ENCODE measurements at places on chromosomes 5 and 9. TPM values are rescaled to one million over a fixed set of nuclear protein-coding genes. Genes with fewer than 3 reads are reported as not detected.

Gene GM2A
- 39.8 TPM for total RNA-seq

- peak; percentile 89 for DNase-seq
These were observed 14.8 kb downstream of the NCS1 start for GRCh38 chr9:130186839-130187522.

DNA sequence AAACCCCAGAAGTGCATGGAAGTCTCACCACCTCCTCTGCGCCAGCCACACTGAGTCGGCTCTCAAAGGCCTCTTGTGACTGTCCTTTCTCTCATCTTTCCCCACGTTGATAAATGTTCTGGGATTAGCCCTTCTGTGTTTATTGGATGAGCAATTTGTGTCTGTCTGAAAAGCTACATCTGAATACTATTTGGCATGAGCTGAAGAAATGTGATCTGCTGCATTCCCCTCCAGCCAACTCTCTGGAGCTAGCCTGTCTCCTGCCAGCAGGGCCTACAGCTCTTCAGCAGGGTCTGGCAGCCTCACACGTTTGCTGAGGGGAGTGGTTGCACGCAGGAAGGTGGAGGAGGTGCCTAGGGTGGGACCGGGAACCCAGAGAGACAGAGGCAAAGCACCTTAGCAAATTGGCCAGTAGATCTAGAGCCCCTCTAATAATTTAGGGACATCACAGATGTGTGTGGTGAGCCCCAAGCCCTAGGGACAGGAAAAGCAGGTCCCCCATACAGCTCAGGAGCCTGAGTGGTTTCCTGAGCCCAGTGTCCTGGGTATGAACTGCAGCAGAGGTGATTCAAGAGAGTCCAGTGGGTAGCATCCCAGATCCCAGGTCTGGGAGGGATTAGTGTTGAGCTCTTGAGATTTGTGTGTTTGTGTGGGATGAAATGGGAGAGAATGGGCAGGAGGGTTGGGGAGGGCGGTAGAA, 20.5 kb upstream of the B4GALT1 start:
- DNase-seq, result no peak

DNA sequence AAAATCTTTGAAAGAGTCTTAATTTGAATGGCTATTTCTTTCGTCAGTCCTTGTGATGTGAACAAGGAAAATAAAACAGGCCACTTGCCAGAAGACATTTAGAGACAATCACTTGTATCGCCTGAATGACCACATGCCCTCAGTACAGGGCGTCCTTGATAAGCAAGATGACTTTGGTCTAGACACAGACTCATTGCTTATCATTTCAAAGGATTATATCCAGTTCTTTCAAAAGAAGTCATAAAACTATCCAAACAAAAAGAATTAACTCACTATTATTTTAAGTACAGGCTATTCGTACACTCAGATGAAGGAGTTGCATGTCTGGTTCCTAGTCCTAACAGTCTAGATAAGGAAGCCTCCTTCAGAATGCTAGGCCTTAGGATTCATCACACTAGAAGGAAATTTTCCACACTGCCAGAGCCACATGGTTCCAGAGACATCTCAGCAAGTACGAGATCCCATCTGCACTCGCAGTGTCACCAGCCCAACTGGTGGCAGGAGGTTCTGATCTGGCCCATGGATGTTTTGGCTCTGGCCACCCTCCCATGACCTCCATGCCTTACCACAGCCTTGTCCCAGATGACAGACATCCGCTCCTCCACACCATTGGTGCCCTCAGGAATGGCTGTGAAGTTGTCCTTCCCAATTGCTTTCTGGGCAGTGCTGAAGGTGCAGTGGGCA, 109.6 kb downstream of the DPYSL3 start:
- no peak for DNase-seq

GRCh38 chr5:138945421-138946240, 70.5 kb upstream of the LRRTM2 start:
- DNase-seq, result no peak

DNA sequence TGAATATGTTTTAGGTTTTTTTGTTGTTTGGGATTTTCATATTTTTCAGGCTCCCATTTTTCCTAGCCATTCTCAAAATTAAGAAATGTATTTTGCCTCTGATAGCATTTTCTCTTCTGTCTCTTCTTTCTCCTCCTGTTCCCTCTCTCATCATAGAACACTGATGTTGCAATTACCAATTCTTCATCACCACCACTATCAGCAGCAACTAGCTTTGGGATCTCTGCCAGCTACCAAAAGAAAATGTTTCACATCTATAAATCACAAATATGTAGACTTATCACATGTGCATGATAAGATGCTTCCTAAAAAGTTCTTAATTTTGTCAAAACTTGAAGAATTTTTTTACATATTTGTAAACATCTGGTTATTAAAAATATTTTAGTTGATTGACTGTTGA, 887.1 kb downstream of the MAT2B start:
- no peak for DNase-seq

Gene F2RL1
- 162 TPM for total RNA-seq

DNA sequence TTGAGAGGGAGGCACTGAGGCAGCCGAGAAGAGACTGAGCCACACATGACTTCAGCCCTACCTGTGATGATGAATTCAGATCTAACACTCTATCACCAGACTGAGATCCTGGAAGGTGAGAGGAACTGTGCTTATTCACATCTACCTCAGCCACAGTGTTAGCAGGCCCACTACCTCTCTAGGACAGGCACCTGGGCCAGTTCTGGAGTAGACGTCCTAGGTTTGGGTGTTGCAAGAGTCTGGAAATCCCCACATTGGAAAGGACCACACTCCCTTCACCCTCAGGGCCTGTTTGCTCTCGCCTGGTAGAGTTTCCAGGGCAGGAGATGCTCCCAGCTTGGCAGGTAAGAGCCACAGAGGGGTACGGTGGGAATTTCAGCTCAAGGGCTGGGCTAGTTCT, 113.8 kb upstream of the CCL21 start:
- no peak for DNase-seq

- DNase-seq, result no peak
These were observed 268.6 kb downstream of the TRPM3 start for GRCh38 chr9:70852711-70853240.

- no peak for DNase-seq
These were observed 55.7 kb downstream of the VCAN start for GRCh38 chr5:83527221-83527620.

- DNase-seq, result no peak
These were observed 123.3 kb upstream of the SLC12A2 start for GRCh38 chr5:127960270-127960691.

- no peak for DNase-seq
These were observed 586.2 kb upstream of the ADAMTS16 start for GRCh38 chr5:4553978-4554377.

DNA sequence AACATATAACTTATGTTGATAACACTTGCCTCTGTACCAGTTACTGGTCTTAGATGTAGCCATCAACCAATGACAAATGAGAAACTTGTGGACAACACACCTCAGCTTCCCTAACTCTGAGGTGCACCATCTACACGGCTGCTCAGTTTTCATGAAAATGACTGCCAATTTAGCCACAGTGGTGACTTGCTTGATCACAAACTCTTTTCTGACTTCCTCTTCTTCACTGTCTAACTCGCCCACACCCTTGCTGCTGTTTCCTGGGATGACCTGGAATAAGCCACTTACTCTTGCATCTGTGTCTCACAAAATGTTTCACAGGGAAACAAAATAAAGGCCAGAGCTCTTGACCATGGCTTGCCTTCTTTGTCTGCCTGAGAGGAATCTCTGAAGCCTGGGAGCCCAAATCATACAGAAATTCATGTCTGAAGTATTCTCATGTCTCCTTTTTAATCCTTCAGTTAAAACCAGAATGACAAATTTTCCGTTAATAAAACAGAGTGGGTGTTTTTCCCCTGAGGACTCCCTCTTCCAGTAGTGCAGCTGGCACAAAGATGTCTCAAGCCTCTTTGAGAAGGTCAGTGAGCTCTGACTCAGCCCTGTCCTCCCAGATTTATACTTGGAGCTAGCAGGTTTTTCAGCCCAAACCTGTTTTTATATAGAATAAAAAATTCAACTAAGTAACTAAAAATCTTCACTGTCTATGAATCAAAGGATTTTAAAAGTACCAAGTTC, 126.5 kb upstream of the PAM start:
- DNase-seq, result no peak

Gene CYLC2
- total RNA-seq, result not detected

GRCh38 chr5:144089401-144090021, 80.9 kb downstream of the YIPF5 start:
- no peak for DNase-seq

Gene KCNMB1
- not detected for total RNA-seq

- no peak for DNase-seq
These were observed 9.4 kb downstream of the TRAF1 start for GRCh38 chr9:120916991-120917880.

DNA sequence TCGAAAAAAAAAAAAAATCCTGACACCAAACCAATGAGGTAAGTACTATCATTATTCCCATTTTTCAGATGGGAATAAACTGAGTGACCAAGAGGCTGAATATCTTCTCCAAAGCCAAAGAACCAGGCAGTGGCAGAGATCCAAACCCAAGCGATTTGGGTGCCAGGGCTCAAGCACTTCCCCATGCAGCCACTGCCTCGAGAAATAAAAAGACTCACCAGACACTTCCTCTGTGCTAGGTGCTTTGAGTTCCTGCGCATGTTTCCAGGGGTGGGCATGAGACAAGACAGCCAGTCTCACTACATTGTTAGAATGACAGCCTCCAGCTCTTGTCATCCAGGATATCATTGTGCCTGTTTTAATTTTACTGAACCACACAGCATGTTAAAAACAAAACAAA, 2.3 kb upstream of the RPL26L1 start:
- no peak for DNase-seq

DNA sequence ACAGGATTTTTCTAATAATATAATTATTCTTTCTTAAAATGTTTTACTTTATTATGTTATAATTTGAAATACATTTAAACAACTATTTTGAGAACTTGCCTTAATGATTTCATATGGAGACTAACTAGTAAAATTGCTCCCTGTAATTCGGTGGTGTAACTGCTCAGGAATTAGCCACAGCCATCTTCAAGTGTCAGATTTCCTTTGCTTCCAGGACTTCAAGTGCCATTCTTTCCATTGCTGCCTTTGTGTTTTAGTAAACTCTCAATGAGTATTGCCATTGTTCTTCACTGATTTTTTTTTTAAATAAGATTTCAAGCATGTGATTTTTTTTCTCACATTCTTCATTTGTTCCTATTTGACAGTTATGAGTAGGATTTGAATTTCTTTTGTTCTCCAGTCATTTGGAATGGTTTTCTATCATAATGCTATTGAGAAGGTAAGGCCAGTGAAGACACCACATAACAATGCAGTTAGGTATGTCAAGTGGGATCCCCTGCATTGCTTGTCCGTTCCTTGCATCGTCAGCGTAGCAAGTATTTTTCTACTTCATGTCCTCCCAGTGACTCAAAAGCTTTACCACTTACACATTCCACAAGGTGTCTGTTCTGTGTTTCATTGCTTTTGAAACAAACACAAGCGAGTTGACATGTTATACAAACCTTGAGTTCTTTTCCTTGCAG, 83.7 kb downstream of the LNPEP start:
- no peak for DNase-seq

Measured in G401 (cell line).